ENCODE measurements at places on chromosomes 7 and 10. TPM values are rescaled to one million over a fixed set of nuclear protein-coding genes. Genes with fewer than 3 reads are reported as not detected.
A peak's percentile ranks its signal among the peaks of the same experiment; 100 is the strongest.

Gene PHYHIPL
- total RNA-seq, result 0.25 TPM

Gene INHBA
- 0.87 TPM for total RNA-seq

Gene HOXA3
- total RNA-seq, result 19.9 TPM

- no peaks in the 10 kb centered on the region for H3K36me3 ChIP-seq
- H3K4me1 ChIP-seq, result peaks cover 27% of the 10 kb centered on the region
- peak overlapping the region; percentile 90 for H3K27ac ChIP-seq
- peak overlapping the region; percentile 76 for H3K4me3 ChIP-seq
These were observed 809 bp upstream of the OGA start for GRCh38 chr10:101818872-101819633.

DNA sequence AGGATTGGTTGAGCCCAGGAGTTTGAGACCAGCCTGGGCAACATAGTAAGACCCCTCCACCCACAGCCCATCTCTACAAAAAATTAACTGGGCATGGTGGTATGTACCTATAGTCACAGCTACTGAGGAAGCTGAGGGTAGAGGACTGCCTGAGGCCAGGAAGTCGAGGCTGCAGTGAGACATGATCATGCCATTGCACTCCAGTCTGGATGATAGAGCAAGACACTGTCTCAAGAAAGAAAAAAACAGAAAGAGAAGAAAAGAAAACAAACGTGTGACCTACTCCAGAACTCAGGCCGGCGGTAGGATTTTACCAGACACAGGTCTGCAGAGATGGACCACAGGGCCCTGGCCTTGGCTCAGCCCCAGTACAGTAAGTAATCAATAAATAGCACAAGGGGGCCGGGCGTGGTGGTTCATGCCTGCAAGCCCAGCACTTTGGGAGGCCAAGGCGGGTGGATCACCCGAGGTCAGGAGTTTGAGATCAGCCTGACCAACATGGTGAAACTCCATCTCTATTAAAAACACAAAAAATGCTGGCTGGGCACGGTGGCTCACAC, 35.4 kb upstream of the TNRC18 start:
- H3K36me3 ChIP-seq, result no peaks in the 10 kb centered on the region
- H3K27me3 ChIP-seq, result no peaks in the 10 kb centered on the region
- no peak overlapping the region for H3K27ac ChIP-seq
- DNase-seq, result no peak

- H3K27ac ChIP-seq, result no peak overlapping the region
- H3K4me1 ChIP-seq, result no peaks in the 10 kb centered on the region
- H3K36me3 ChIP-seq, result no peaks in the 10 kb centered on the region
- DNase-seq, result no peak
- no peak overlapping the region for H3K4me3 ChIP-seq
These were observed 7.8 kb downstream of the BEND7 start for GRCh38 chr10:13521026-13521425.
